Substantia nigra (tissue), 51 donors: ENCODE measurements at places on chromosomes 6 and 20.

DNA sequence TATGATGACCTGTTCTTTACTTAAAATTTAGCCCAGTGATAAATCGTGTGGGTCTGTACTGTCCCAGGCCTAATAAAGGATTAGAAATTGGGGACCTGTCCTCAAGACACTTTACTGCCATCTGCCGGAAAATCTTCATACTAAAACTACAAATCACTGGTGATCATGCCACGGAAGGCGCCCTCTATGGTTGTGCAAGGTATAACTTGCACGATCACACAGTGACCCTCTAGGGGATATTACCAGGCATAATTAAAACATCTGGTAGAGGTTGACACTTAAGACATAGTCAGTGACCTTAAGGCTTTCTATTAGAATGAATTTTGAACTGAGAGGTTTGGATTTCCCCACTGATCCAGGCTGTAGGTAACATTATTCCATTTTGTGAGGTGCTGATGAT is 172.6 kb downstream of the BMP2 start:
- no peak for DNase-seq

GRCh38 chr6:56714982-56715456 is 72.3 kb upstream of the DST start:
- no peak for DNase-seq

GRCh38 chr6:47670851-47671250 is 27.5 kb upstream of the ADGRF4 start:
- DNase-seq, result no peak

DNA sequence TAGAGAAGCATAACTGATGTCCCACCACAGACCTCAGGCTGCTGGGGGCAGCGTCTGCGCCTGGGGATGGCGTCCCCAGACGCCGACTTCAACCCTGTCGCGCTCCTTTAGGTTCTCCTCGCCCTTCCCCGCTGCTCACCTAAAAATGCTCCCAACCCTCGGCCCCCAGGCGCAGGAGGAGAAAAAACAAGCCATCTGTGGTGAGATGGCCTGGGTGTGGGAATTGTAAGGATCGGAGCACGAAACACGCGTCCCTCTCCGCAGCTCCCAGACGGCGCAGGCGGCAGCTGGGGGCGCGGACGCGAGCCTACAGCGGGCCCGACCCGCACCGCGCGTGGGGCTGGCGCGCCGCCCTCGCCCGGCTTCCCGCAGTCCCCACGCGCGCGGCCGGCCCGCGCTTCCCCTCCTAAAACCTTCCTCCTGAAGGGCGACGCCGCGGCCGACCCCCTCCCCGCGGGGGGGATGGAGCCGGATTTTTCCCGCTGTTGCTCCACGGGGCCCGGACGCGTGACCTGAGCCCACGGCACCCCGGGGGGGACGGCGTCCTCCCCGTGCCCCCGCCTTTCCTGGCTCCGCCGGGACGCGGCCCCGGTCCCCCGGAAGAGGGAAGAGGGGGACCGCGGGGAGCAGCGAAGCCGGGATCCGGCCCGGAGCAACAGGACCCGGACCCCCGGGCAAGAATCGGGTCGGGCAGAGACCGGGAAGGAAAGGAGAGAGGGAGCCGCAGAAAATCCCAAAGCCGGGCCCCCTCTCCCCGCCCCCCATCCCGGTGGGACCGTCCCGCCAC is 611 bp downstream of the EPB41L2 start:
- no peak for DNase-seq

DNA sequence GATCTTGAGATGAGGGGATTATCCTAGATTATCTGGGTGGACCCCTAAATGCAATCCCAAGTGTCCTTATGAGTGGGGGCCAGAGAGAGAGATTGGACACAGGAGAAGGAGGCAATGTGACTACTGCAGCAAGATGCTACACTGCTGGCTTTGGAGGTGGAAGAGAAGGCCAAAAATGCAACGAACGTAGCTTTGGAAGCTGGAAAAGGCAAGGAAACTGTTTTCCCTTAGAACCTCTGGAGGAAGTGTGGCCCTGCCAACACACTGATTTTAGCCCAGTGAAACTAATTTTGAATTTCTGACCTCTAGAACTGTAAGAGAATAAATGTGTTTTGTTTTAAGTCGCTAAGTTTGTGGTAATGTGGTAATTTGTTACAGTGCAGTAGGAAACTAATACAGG is 15.7 kb downstream of the PPARD start:
- no peak for DNase-seq

DNA sequence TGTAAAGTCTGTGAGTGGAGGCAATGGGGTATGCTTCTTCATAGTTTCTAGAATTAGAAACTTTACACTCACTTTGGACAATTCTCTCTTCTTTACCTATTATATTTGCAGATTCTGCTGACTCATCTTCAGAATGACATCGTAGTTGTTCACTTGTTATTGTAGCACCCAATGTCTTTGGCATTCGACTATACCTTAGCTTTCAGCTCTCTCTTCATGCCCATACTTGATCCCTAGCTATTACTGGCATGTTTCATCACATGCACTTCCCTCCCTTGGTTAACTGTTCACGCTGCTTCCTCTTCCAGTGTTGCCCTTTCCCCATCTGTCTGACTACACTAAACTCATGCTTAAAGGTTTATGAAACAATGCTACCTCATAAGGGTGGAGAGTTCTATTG is 298.1 kb upstream of the TCF21 start:
- no peak for DNase-seq

- DNase-seq, result no peak
These were observed 38.7 kb upstream of the B4GALT5 start for GRCh38 chr20:49752201-49752903.
